ENCODE measurements at places on chromosomes 2 and 18. TPM values are rescaled to one million over a fixed set of nuclear protein-coding genes. Genes with fewer than 3 reads are reported as not detected.

The DSC3 gene
- polyA plus RNA-seq: 0.52 TPM

The RGPD4 gene
- not detected for polyA plus RNA-seq

The ITPRIPL1 gene
- 5.3 TPM for polyA plus RNA-seq

The IL37 gene
- polyA plus RNA-seq: not detected

The SLC9A4 gene
- not detected for polyA plus RNA-seq

The FOXD4L1 gene
- not detected for polyA plus RNA-seq

The NCKAP1 gene
- polyA plus RNA-seq: 61.7 TPM

The COL3A1 gene
- 0.31 TPM for polyA plus RNA-seq

The C1GALT1C1L gene
- 0.99 TPM for polyA plus RNA-seq

The KLHL30 gene
- not detected for polyA plus RNA-seq

The SMYD1 gene
- polyA plus RNA-seq: not detected

The ABHD1 gene
- 0.55 TPM for polyA plus RNA-seq

The ADRA2B gene
- 1.7 TPM for polyA plus RNA-seq

The MOGAT1 gene
- polyA plus RNA-seq: 0.63 TPM

Data from GM23338 (cell line).